RWPE1 (cell line): ENCODE measurements at places on chromosomes 2 and 18.

DNA sequence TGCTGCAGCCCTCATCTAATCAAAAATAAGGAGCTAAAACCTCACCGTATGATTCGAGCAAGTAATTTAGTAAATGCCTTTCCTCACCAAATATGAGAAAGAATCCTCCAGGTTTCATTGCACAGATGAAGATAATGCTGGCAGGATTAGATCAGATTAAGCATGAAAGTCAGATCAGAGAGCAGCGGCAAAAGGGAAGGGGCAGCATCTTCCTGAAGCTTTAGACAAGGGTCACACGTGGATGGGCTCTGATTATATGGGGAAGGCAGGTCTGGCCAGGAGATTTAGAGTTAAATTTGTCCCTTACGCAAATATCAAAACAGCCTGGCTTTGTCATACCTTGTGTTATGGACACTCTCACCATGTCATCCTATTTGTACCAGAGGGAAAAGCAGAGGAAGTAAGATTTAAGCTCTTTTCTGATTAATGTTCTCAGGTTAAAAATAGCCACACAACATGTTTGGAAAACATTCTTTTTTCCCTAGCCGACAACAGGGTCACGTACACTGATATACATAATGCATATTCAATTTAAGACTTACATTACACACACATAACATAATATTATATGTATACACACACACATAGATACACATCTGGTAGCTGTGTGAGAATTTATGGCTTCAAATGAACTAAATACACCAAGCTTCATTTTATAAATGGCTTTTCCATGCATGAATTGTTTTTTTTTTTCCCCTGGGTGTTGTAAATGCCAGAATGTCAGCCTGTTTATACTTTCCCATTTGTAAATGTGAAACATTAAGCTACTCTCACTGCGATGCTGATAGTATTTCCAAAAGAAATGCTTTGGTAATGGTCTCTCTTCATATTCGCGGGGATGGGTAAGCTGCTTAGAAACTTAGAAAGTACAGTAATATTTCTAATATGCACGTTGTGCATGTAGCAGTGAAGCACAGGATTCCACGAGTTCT, 196.3 kb upstream of the SIX3 start:
- DNase-seq: no peak

DNA sequence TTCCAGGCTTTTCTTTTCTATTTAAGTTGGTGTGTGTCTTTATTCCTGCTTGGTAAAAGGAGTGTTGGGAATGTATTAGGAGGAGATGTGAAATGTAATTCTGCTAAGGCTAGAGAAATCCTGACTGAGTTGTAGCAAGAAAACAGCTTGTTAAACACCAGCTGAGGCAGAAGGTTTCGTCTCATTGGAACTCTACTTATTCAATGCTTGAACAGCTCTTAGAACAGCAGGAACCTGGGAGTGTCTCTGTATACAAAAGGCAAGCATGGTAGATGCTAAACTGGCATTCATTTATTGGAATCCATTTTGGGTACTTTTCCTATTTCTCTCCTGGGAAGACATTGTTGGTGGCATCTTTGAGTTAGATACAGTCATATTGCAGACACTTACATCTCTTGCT, 280.9 kb downstream of the HRH4 start:
- no peak for DNase-seq

DNA sequence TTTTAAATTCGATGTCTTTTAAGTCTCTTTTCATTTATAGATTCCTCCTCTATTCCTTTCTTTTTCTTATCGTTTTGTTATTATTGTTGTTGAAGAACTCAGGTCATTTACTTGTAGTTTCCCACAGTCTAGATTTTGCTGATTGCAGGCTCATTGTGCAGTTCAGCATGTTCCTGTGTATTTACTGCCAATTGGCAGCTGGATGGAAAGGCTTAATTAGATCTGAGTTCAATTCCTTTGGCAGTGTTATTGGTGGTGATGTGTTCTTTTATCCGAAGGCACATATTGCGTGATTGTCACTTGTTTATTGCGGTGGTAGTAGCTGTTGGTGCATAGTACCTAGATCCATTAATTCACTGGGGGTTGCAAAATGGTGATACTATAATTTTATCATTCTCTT, 180.7 kb downstream of the BABAM2 start:
- DNase-seq: no peak

DNA sequence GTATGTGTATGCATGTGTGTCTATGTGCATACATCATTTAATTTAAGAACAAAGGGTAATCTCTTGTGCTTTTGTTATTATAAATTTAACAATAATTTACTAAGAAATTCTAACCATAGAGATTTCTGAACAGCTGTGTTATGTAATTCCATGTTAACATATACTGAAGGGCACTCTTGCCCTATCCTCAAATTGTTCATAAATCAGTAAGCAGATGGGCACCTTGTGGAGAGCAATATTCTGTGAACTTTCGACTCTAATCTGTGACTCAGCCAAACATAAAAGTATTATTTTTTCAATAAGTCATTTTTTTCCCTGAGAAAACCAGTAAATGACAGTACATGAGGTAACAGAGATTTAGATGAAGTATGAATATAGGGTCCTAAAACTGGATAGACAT, 938.3 kb upstream of the CRIM1 start:
- DNase-seq: no peak

- no peak for DNase-seq
These were observed 252.1 kb downstream of the ZNF521 start for GRCh38 chr18:25099895-25100294.
